ENCODE measurements at places on chromosomes 2 and 18.

DNA sequence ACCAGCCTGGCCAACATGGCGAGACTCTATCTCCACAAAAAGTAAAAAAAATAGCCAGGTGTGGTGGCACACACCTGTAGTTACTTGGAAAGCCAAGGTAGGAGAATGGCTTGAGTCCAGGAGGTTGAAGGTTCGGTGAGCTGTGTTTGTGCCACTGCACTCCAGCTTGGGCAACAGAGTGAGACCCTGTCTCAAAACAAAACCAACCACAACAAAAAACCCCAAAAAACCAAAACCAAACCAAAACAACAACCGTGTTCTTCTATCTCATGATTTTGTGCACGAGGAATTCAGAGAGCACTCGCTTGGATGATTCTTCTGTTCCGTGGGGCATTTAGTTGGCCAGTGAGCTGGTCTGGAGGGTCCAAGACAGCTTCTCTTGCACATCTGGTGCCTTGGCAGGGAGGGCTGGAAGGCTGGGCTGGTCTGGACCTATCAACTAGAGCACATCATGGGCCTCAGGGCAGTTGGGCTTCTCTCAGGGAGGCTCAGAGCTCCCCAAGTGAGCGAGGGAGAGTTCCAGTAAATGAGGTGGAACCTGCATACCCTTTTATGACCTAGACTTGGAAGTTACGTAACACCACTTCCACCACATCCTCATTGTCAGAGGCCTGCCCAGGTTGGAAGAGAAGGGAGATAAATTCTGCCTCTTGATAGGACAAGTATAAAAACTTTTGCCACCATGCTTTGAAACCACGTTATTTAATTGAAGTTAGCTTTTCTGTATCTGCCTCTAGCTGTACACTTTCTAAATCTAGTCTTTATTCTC lies 25.2 kb downstream of the SIX2 start:
- no peak for DNase-seq

- no peak for DNase-seq
Observed at GRCh38 chr2:36528274-36528673, 69.7 kb downstream of the FEZ2 start.

DNA sequence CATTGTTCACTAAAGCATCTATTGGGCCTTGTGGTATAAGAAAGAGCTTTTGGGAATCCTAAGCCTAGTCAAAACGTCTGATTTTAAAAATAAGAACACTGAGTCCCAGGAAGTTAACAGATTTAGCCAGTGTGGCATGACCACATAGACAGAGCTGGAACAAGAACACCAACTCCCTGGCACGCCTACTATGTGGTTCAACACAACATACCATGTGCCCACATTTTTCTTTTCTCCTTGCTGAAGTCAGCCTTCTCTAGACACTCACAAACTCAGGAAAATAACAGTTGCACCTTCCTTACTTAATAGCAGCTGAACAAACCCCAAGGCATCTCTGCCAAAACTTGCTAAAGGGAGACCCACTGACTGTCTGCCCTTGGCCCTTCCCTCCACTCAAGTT lies 124.8 kb downstream of the C1D start:
- DNase-seq, result no peak

DNA sequence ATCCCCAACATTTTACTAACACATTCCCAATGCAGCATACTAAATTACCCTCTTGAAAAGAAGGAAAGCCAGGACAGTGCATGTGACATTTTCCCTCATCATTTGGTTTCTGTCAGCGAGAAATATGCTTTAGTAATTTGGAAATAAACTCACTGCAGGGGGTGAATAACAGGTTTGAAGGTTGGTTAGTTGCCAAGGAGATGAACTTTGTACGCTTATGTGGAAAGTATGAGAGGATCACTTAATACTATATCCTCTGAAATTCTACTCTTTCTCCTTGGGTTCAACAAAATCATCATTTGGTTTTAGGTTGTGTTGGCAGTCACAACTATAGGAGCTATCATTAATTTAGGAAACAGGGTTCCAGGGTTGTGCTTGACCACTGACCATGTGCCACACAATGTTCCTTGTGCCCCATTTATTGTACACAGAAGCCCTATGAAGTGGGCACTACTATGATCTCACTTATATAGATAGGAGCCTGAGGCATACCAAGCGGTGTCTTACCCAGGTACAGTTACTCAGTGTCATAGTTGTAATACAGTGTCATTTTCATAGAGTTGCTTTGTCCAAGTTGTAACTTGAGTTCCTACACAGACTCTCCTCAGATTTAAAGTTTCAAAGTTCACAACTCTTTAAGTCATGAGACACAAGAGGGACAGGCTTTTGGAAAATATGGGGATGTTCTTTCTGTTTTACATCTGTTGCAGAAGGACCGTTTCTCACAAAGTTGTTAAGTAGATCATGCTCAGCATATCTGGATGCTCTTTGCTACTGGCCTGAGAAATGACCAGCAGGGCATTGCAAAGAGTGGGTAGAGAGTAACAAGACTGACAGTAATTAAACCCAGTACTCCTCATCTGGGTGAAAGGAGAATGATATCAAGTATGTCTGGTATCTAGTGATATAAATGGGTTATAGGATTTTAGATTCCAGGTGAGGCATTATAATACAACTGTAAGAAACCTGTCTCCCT lies 91.8 kb downstream of the MAP4K4 start:
- DNase-seq, result no peak

GRCh38 chr18:73784853-73785252 lies 362.8 kb downstream of the FBXO15 start:
- DNase-seq, result no peak

DNA sequence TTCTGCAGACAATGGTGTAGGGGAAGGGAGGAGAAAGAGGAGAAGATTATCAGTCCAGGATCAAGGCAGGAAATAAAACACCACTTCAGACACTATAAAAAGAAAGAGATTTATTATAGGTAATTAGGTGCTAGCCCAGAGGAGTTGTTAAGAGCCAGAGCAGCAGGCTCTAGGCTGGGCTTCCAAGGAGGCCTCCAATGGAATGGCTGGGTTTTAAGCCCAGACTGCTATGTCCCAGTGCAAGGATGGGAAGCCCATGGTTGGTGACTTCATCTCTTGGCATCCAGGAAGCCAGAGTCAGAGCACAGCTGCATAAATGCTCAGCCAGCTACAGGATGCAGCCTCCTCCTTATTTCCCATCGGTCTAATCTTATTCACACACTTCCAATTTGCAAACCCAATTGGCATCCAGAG lies 95.6 kb downstream of the LAMA3 start:
- no peak for DNase-seq

DNA sequence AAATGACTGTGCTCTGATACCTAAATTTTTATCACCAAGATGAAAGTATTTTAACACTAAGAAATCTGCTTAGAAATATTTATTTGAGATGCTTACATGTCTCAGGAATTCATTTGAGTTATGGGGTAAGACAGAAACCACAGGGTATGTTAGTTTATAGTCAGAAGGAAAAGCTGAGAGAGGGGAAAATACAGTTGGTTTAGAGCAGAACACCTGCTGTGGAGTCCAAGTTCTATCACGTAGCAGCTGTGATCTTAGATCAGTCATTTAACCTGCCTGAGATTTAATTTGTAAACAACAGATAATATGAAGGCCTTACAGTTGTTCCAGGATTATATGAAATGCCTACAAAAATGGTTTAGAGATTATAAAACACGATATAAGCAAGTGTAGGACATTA lies 29.0 kb downstream of the PDE6D start:
- DNase-seq, result no peak

- DNase-seq, result no peak
Observed at GRCh38 chr2:160609346-160609745, 115.7 kb upstream of the RBMS1 start.

GRCh38 chr2:218896501-218897393 lies 16.1 kb downstream of the WNT10A start:
- peak; percentile 78 for DNase-seq

GRCh38 chr2:221641181-221641871 lies 69.2 kb upstream of the EPHA4 start:
- no peak for DNase-seq

GRCh38 chr2:144479138-144479537 lies 40.8 kb downstream of the ZEB2 start:
- DNase-seq, result no peak

DNA sequence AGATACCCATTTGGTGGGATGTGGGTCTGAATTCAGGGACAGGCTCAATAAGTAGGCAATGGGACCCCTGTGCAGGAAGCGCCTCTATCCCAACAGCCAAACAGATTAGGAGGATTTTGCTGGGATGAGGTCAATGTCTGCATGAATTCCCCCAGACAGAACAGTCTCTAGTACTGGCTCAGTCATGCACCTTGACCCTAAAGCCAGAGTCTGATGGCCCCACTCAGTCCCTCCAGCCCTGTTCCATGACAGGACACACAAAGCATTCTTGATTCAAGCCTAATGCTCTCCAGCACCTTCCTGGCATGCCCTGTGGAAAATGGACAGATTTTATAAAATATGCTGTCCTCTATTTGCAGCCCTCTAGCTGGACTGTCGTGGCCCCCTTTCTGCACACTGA lies 49.8 kb upstream of the RAB6D start:
- no peak for DNase-seq

DNA sequence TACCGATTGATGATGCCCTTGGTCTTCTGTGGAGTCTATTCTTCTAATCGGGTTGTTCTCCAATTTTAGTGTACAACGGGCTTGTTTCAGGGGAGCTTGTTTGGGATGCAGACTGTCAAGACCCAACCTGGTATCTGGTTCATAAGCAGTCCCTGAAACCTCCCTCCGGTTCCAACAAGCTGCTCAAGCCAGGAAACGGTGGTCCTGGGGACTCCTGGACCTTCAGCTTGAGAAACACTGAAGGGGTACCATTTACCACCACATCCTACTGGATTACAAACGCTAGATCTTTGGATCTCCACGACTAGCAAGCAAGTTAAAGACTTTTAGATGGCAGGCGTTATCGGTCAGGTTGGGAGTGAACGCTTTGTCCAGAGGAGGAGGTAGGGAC lies 2.0 kb downstream of the BCL2 start:
- no peak for DNase-seq

DNA sequence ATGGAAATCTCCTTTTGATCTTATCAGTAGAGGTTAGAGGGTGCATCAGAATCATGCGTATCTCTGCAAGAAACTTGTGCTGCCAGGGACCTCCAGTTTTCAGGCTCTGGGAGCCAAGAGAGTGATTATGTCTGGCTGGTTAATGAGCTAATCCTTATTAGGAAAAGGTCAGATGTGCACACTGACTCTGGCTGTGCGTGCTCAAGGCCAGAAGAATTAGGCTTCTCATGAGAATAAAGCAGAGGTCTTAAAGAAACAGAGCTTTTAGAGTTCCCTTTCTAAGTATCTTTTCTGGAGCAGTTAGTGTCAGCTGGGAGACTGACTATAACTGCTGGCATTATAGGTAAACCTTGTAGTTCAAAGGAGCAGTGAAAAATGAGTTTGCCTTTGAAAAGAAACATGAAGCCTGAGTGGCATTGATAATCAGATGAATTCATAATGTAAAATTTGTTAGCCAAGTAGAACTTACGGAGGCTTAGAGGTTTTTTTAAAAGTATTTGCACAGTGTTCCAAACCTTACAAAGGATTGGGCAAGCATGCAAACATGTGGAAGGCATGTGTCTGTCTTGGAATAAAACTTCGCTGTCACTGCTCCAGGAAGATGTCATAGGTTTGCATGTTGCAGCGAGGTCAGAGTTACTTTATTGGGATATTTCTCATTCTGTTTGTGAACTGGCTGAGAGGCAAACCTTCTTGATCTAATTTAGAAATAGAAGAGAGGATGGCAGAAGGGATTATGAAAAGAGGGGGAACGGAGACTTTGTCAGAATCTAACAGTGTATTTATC lies 151.7 kb downstream of the ARHGAP28 start:
- no peak for DNase-seq

- DNase-seq, result no peak
Observed at GRCh38 chr18:24031916-24032315, 17.4 kb downstream of the TTC39C start.

DNA sequence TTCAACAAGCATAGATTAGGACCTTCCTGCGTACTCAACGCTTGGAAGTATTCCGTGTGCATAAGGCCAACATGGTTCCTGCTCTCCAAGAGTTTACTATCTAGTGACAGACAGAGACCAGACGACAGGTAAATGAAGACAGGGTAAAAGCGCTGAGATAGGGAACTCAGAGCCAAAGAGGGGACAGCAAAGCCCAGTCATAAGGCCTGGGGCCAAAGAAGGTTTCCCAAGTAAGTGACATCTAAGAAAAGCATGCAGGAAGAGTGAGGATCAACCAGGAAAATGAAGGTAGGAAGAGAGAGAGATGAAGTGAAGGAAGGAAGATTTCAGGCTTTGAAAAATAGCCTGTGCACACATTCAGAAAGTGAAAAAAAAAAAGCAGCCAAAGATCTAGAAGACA lies 76.9 kb upstream of the CDH20 start:
- no peak for DNase-seq

DNA sequence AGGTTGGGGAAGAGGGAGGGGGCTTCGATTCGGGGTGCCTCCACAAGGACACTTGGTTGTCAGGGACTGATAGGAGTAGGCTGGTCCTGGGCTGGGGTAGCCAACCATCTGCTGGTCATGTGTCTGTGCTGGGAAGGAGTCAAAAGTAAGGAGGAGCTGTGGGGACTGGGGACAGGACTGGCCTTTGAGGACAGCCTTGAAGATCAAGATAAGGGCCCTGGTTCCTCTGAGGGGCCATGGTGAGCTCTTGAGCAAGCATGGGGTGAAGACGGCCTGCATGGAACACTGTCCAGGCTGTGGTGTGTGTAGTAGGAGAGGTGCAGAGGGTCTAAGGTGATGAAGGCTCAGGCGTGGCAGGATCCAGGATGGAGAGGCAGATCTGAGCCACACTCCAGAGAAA lies 1.7 kb downstream of the CYP27A1 start:
- DNase-seq, result no peak

DNA sequence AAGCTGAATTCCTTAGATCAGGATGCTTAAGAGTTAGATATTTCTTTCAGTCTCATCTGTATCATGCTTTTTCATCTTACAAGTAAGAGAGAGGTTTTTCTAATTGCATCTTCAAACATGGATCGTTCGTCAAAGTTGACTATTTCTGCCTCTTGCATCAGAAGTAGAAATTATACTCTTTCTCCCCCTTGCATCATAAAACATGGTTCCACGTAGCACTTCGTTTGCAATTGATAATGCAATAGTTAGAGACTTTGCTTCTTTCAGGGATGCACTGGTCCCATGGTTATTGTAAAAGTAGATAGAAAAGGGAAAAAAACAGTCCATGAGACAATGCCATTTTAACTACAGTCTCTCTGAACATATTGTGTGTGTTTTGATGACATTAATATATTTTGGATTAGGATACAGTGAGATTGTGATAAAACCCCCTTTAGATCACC lies 75.1 kb upstream of the PARD3B start:
- no peak for DNase-seq

DNA sequence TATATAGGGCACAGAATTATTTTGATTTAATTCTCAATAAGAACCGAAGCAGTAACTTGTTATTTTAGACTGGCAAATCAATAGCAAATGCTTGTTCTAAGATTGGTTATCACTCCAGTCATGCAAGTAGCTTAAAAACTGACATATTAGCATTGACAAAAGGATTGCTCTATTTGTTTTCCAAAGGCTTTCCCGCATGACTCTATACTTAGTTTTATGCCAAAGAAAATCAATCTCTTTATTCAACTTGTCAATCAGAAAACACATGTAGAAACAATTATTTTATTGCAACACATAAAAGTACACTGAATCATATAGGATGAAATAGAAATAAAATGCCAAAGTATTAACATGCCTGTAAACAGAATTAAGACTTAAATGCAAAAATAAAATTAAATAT lies 108.4 kb downstream of the AFF3 start:
- DNase-seq, result no peak
